ENCODE measurements at places on chromosomes 16 and 17. TPM values are rescaled to one million over a fixed set of nuclear protein-coding genes. Genes with fewer than 3 reads are reported as not detected.
A peak's percentile ranks its signal among the peaks of the same experiment; 100 is the strongest.

DNA sequence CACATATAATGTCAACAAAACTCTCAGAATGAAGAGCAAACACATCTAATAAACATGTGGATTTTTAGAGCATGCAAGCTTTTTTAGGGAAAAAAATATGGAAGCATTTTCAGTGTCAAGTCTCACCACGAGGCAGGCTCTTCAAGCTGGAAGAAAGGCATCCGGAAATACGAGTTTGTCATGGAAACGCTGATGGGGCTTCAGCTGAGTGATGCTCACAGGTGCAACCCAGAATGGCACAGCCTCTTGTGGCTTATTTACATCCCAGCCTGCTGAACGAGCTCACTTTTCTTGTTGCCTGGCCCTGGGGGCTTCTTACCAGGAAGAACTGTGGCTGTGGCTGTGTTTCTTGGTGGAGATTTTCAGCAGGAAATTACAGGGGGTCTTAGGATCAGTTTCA is 24.1 kb upstream of the DYNLL2 start:
- DNase-seq: no peak

GRCh38 chr16:81451753-81452680 is 7.4 kb downstream of the CMIP start:
- peak; percentile 69 for DNase-seq

DNA sequence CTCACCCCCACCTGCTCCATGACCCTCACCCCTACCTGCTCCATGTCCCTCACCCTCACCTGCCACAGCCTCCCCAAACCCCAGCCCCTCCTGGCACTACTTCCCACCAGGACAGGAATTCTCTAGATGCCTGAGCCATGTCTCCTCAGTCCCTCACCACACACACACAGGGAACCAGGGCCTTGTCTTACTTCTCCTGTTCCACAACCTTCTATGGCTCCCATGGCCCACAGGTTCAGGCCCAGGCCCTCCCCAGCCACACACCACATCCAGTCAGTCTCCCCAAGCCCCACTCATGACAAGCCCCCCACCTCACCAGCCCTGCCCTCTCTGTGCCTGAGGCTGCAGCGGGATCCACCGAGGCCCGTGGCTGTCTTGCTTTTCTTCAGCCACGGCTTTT is 3.1 kb upstream of the UBE2I start:
- no peak for DNase-seq

GRCh38 chr17:78725448-78726021 is 56.5 kb downstream of the CYTH1 start:
- DNase-seq: no peak

DNA sequence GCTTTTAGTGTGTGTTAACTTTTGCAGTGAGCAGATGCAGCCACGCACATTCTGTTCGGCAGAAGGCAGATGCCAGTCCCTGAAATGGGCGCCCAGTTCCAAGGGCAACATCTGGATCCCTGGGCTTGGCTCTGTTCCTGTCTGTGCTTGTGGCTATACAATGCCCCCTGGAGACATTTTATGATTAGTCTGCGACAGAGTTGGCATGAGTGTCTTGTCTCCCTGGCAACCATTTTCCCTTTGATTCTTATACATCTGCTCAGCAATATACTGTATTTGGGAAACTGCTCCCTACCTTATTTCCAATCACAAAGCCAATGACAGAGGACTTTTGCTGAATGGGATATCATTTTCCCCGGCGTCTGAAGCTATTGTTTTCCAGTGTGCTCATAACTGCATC is 1629.5 kb upstream of the GOT2 start:
- no peak for DNase-seq

GRCh38 chr17:78146881-78147280 is 696 bp downstream of the C17orf99 start:
- DNase-seq: no peak

DNA sequence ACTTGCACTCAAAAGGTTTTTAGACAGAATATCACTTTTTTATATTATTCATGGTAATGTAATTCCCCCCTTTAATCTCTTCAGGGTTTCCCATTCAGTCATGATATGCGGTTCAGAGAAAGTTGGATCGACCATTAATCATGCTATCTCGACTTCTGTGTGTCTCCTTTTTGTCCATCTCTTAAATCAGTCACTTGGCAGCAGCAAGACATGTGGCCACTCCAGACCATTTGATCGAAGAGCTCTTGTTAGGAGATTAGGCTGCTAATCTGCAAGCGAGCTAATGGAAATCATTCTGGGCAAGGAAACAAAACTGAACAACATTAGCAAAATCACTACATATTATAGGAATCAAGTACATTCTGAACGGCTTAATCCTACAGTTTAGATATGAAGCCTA is 449.9 kb downstream of the WWOX start:
- DNase-seq: no peak

GRCh38 chr17:78748048-78748729 is 33.9 kb downstream of the CYTH1 start:
- DNase-seq: no peak

DNA sequence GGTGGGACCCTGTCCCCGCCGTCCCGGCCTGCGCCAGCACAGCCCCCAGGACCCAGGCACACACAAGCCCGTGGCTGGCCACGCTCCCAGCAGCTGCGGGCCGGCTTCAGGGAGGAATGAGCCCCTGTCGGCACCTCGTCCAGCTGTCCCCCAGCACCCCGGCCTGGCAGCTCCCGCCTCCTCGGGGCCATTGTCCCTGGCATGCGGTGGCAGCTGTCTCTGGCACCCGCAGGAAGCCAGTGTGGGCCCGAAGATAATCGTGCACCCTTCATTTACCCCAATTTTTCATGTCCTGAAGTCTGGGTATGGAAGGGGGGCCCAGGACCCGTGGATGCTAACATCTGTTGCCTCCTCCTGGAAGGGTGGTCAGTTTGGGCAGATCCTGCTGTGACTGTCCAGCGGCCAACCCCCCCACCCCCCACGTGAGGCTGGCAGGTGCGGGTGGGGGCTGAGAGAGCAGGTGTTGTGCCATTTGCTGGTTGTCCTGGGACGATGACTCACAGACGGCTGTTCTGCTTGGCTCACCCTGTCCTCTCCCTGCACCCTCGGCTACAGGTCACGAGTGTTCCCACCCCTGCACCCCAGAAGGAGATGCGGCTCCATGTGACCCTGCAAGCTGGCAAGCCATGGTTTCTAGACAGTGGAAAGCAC is 4.0 kb upstream of the LMF1 start:
- DNase-seq: no peak

- no peak for DNase-seq
Measured at GRCh38 chr17:12421646-12422306, 243.9 kb upstream of the MYOCD start.

GRCh38 chr17:75366432-75366831 is 39.0 kb downstream of the GRB2 start:
- DNase-seq: no peak

DNA sequence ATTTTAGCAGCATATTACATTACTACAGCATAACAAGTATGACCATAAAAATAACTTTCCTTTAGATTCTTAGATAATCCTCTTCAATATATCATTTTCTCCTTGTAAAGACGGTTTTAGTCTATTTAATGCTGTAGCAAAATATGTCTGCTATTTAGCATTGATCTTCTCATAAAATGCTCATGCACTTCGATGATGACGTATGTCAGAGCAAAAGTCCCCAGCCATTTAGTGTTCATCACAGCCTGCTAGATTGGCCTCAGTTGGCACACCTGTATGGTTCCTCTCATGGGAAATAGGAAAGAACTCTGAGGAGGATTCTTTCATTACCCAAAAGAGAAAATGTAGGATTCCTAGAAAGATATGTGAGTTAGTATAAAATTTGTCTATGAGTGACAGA is 232.2 kb downstream of the MAP2K6 start:
- DNase-seq: no peak

- no peak for DNase-seq
Measured at GRCh38 chr17:36105781-36106492, 2.3 kb downstream of the CCL4 start.

GRCh38 chr17:15384142-15384787 is 42.9 kb upstream of the TEKT3 start:
- DNase-seq: peak; percentile 59

TEKT1 gene
- not detected for polyA plus RNA-seq

ABI3 gene
- 7.7 TPM for polyA plus RNA-seq

ZG16 gene
- 0.08 TPM for polyA plus RNA-seq

SDR42E2 gene
- not detected for polyA plus RNA-seq

PERCC1 gene
- polyA plus RNA-seq: not detected

KRT24 gene
- not detected for polyA plus RNA-seq

METTL2A gene
- 24.5 TPM for polyA plus RNA-seq

AATK gene
- 1.3 TPM for polyA plus RNA-seq

SOCS3 gene
- 15.9 TPM for polyA plus RNA-seq

WFDC1 gene
- 1.2 TPM for polyA plus RNA-seq

KRTAP4-5 gene
- not detected for polyA plus RNA-seq
